Spleen (tissue), 13 donors: ENCODE measurements at places on chromosomes 3 and 15. TPM values are rescaled to one million over a fixed set of nuclear protein-coding genes. Genes with fewer than 3 reads are reported as not detected.
A peak's percentile ranks its signal among the peaks of the same experiment; 100 is the strongest.

TRH gene
- not detected for total RNA-seq

CILP gene
- 0.19 TPM for total RNA-seq

TGM4 gene
- not detected for total RNA-seq

GOLGA8R gene
- total RNA-seq, result 4.7 TPM

DLL4 gene
- 15.6 TPM for total RNA-seq

C3orf70 gene
- total RNA-seq, result 6.1 TPM

DNA sequence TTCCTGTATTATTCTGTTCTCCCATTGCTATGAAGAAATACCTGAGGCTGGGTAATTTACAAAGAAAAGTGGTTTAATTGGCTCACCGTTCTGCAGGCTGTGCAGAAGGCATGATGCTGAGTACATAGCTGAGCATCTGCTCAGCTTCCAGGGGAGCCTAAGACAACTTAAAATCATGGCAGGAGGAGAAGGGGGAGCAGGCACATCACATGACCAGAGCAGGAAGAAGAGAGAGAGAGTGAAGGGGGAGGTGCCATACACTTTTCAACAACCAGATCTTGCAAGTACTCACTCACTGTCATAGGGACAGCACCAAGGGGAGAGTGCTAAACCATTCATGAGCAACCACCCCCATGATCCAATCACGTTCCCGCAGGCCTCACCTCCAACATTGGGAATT lies 184.4 kb downstream of the GOLGA8K start:
- no peak overlapping the region for H3K27ac ChIP-seq
- H3K4me1 ChIP-seq, result no peaks in the 10 kb centered on the region
- no peak overlapping the region for H3K4me3 ChIP-seq
- no peaks in the 10 kb centered on the region for H3K27me3 ChIP-seq
- no peak for DNase-seq
- H3K36me3 ChIP-seq, result no peaks in the 10 kb centered on the region

DNA sequence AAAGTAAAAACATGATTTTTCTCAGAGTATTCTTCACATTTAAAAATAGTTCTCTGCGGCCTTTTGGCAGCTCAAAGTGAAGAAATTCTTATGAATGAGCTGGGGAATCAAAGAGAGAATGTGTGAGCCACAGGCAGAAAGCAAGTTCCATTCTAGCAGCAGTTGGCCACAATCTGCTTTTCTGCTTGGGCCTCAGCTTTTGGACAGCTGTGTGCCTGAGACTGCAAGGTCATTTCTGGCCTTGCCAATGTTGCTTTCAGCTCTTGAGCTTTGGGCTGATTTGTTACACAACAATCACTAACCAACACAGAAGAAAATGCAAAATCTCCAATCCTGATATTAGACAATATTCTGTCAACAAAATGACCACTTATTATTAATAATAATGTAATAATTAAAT lies 14.4 kb upstream of the TM4SF4 start:
- no peak for DNase-seq
- no peaks in the 10 kb centered on the region for H3K36me3 ChIP-seq
- peaks cover 8% of the 10 kb centered on the region for H3K4me1 ChIP-seq
- no peak overlapping the region for H3K4me3 ChIP-seq
- peak overlapping the region; percentile 2 for H3K27ac ChIP-seq

- no peak overlapping the region for H3K27ac ChIP-seq
- no peaks in the 10 kb centered on the region for H3K36me3 ChIP-seq
- H3K4me1 ChIP-seq, result no peaks in the 10 kb centered on the region
- no peak for DNase-seq
Measured at GRCh38 chr15:57914350-57915055, 151.0 kb downstream of the ALDH1A2 start.

- no peaks in the 10 kb centered on the region for H3K36me3 ChIP-seq
- peaks cover 38% of the 10 kb centered on the region for H3K27me3 ChIP-seq
- no peak overlapping the region for H3K27ac ChIP-seq
- H3K4me1 ChIP-seq, result no peaks in the 10 kb centered on the region
Measured at GRCh38 chr15:69143756-69144436, 16.5 kb upstream of the GLCE start.

- no peak for DNase-seq
- H3K27ac ChIP-seq, result no peak overlapping the region
- H3K27me3 ChIP-seq, result no peaks in the 10 kb centered on the region
- H3K4me3 ChIP-seq, result no peak overlapping the region
- peaks cover 3% of the 10 kb centered on the region for H3K4me1 ChIP-seq
Measured at GRCh38 chr15:99118801-99119546, 14.1 kb downstream of the SYNM start.

- peaks cover 6% of the 10 kb centered on the region for H3K4me1 ChIP-seq
- DNase-seq, result peak; percentile 54
- H3K4me3 ChIP-seq, result no peak overlapping the region
- H3K27ac ChIP-seq, result no peak overlapping the region
- H3K27me3 ChIP-seq, result no peaks in the 10 kb centered on the region
- H3K36me3 ChIP-seq, result no peaks in the 10 kb centered on the region
Measured at GRCh38 chr3:13301286-13301987, 118.7 kb downstream of the NUP210 start.

GRCh38 chr3:77513542-77513941 lies 473.6 kb downstream of the ROBO2 start:
- no peaks in the 10 kb centered on the region for H3K4me1 ChIP-seq
- no peak overlapping the region for H3K27ac ChIP-seq
- no peaks in the 10 kb centered on the region for H3K27me3 ChIP-seq
- no peaks in the 10 kb centered on the region for H3K36me3 ChIP-seq
- no peak overlapping the region for H3K4me3 ChIP-seq

- no peaks in the 10 kb centered on the region for H3K27me3 ChIP-seq
- no peaks in the 10 kb centered on the region for H3K4me1 ChIP-seq
- no peak overlapping the region for H3K27ac ChIP-seq
- H3K36me3 ChIP-seq, result no peaks in the 10 kb centered on the region
- no peak for DNase-seq
- no peak overlapping the region for H3K4me3 ChIP-seq
Measured at GRCh38 chr3:13034109-13034800, 39.0 kb downstream of the IQSEC1 start.

GRCh38 chr15:63672775-63673174 lies 75.6 kb downstream of the FBXL22 start:
- peak overlapping the region; percentile 16 for H3K27ac ChIP-seq
- no peak for DNase-seq
